ENCODE measurements at places on chromosomes 12 and 14.

DNA sequence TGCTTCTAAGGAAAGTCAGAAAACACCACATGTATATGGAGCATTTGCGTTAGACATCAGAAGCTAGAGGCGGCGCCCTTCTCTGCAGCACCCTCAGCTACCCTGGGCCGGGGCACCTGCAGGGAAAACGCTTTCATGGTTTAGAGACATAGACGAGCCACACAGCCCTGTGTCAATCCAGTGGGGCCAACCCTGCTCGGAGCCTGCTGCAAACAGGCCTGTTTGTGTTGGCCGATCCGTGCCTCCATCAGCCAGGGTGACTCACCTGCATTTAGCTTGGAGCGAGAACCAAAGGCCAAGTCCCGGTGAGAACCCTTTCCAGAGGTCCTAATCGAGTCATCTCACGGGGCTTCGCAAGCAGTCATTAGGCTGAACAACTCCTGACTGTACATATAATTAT, 19.5 kb upstream of the FZD10 start:
- DNase-seq: no peak

DNA sequence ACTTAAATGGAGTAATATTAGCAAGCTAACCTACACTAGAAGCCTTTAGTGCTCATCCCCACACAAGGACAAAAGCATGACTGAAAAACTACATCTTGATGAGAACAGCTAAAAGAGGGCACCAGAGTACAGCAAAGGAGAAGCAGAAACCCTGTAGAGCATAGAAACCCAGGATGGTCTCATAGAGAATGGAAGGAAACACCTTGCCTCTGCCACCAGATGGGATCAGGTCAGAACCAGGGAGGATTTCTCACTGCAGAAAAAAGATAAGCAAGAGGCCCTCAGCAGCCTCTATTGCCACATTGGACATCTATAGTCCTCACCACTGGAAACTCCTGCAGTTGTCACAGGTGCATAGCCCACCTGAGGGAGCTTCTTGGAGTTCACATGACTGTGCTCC, 13.6 kb upstream of the ZNF705A start:
- DNase-seq: no peak

GRCh38 chr12:14514946-14515345, 52.7 kb downstream of the PLBD1 start:
- no peak for DNase-seq

GRCh38 chr12:68565391-68565903, 45.3 kb upstream of the RAP1B start:
- no peak for DNase-seq

GRCh38 chr12:62434494-62435302, 31.9 kb upstream of the MON2 start:
- no peak for DNase-seq
